ENCODE measurements at places on chromosomes 5 and 9.

DNA sequence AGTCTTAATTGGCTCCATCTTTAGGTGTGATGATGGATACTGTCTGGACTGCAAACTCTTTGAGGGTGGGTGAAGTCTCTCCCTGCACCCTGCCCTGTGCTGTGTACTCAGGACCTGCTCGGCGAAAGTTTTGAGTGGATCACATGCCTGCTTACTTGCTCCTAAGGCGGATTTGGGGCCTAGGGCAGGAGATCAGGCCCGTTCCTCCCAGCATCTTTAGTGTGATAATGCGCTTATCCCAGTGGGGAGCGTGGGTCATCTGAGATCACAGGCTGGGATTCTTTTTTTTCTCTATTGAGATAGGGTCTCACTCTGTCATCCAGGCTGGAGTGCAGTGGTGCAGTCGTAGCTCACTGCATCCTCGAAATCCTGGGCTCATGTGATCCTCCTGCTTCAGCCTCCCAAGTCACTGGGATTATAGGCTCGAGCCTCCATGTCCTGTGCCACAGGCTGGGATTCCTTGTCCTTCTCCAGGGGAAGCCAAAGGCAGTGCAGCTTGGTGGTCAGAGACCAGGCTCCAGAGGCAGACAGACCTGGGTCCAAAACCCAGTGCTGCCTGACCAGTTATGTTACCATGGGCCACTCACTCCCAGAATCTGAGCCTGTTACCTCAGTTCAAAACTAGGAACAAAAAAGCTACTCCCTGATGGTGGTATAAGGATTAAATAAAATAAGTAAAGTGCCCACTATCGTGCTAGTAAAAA, 59.7 kb downstream of the ZNF618 start:
- DNase-seq, result no peak

DNA sequence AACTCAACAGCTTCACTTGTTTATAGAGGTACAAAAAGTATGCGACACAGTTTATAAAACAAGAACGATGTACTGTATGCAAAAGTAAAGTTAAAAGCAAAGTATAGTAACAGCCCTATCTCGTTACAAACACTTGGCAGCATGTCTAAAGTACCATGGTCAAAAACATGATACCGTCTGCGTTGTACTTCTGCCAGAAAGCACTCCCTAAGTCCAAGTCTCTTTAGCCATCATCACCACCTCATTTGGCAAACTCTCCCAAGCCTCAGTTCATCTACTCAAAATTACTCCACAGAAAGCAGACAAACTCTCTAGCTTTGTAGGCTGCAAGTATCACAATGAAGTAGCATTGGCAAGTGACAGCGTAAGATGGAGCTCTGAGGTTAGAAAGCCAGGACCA, 73.4 kb downstream of the NFIB start:
- DNase-seq, result no peak

DNA sequence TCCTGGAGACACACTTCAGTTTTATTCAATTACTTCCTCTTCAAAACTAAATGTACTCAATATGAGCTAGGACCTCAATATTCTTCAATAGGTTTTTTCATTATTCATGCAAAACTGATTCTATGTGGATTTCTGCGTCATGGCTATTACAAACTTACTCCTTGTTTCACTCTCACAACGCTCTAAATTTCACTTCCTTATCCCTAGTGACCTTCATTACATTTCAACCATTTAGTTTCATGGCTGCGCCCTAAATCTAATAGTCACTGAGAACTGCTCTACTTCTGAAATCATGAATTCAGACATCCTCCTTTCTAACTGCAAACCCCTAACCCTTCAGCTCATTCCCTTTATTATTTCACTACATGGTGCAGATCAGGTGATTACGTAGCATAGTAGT, 93.9 kb downstream of the SLC25A46 start:
- no peak for DNase-seq

GRCh38 chr9:129253803-129254381, 75.8 kb upstream of the IER5L start:
- DNase-seq, result no peak

DNA sequence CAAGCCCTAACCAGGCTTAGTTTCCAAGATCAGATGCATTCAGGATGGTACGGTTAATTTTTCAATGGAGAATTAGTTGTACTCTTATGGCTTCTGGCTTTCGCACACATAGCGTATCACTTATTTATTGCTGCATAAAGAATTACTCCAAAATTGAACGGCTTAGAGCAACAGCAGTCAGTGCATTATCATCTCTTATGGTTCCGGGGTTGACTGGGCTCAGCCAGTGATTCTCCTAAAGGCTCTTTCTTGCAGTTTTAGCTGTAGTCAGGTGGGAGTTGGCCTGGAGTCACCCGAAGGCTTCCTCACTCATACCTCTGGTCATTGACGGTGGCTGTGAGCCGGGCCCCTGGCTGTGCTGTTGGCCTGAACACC, 595 bp upstream of the GRHPR start:
- no peak for DNase-seq

- DNase-seq, result no peak
Observed at GRCh38 chr5:56321236-56321881, 88.2 kb upstream of the ANKRD55 start.

DNA sequence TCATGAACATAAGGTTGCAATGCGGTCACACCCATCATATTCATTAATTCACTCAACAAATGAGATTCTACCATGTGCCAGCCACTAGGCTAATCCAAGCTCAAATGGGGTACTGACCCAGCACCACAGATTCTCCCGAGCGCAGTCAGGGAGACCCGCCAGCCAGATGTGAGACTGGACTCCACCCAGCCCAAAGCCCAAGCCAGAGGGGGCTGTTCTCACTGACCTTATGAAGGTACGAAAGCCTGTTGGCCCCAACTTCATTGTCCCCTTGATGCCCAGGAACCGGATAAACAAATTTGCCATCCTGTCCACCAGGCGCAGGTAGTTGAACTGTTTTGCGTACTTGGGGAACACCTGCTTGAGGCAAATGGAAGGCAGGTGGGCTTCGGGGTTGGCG, 218.8 kb downstream of the DAB2IP start:
- DNase-seq, result no peak

- DNase-seq, result no peak
Observed at GRCh38 chr9:34555002-34555348, 32.2 kb upstream of the ENHO start.

DNA sequence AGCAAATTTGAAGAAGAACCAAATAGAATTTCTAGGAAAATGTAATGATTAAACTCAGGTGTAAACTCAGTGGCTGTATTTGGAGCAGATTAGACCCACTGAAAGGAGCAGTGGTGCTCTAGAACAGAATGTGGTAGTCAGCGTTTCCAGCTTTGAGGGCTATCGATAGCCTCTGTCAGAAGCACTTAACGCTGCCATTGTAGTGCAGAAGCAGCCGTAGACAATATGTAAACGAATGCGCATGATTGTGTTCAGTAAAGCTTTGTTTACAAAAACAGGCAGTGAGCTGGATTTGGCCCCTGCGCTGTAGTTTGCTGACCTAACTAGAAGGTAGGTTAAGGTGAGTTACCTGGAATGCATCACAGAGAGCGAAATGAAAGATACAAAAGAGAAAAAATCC, 72.0 kb downstream of the FAM78A start:
- no peak for DNase-seq

DNA sequence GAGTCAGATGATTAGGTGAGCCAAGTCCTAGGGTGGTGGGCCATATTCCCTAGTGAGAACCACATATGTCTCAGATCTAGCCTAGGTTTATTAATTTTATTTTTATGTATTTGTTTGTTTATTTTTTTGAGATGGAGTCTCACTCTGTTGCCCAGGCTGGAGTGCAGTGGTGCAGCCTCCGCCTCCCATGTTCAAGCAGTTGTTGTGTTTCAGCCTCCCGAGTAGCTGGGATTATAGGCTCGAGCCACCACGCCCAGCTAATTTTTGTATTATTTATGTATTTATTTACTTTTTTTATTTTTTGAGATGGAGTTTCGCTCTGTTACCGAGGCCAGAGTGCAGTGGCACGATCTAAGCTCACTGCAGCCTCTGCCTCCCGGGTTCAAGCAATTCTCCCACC, 36.0 kb downstream of the NUP188 start:
- DNase-seq, result no peak

DNA sequence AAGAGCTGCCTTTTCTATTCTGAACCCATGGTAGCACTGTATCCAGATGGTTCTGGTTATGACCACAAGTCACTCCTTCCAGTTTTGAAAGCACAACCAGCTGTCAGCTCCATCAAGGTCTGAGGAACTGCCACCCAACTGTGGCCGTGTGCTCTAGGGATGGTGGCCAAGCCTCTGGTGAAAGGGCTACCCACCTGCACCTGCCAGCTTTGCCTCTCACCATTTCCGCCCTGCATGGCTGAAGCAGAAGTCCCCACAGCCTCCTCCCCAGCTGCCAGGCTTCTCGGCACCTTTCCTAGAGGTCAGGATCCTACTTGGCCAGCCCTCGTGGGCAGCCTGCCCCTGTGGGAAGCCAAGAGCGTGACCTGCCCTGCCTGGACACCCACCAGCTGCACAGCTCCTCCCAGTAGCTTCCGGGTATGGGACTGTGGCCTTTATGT, 16.8 kb downstream of the SEMA5A start:
- no peak for DNase-seq

GRCh38 chr5:160230686-160231527, 1.6 kb downstream of the FABP6 start:
- DNase-seq, result peak; percentile 53

DNA sequence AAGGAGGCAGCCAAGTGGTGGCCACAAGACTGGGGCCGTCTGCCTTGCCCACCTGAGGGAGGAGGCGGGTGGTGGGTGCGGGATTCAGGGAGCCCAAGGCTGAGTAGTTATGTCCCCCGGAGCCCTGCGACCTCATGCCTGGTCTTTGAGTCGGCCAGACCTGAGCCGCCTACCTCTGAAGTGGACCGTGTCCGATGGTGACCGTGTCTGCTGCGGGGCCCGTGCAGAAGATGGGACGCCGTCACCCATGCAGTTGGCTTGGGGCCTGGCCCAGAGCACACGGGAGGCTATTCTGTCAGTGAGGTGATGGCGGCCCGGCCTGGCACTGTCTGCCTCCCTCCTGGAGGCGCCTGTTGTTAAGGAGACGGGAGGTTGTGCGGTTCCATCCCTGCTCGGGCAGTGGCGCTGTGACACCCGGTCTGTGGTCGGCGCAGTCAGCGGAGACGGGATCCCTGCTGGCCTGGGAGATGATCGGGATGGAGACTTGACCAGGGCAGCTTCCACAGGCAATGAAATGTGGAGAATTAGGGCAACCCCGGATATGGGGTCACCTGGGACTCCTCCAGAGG, 62.5 kb upstream of the FCN2 start:
- DNase-seq, result no peak

- no peak for DNase-seq
Observed at GRCh38 chr5:71922584-71923106, 184.6 kb upstream of the MAP1B start.

DNA sequence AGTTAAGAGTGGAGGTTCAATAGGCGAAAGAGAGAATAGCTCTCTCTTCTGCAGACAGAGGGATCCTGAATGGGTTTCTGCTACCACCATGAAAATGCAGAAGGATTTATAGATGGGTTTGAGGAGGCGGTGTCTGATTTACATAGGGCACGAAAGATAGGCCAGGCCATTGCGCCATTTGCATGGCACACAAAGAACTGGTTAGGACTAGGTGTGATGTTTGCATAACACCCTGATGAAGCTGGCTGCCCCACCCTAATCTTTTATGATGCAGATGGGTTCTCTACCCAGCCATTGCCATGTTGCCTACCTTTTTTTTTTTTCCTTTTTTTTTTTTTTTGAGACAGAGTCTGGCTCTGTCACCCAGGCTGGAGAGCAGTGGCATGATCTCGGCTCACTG, 51.4 kb upstream of the PDZD2 start:
- no peak for DNase-seq

DNA sequence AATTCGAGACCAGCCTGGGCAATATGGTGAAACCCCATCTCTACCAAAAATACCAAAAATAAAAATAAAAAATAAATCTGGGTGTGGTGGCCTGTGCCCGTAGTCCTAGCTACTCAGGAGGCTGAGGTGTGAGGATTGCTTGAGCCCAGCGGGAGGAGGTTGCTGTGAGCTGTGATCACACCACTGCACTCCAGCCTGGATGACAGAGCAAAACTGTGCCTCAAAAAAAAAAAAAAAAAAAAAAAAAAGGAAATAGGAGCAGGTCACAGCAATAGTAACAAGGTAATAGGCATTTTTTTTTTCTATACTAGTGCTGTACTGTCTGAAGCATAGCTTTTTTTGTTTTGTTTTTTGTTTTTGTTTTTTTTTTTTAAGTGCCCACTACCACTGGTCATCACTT, 5.8 kb downstream of the LRRC70 start:
- DNase-seq, result no peak

GRCh38 chr9:69655065-69655464, 17.1 kb downstream of the APBA1 start:
- DNase-seq, result no peak

DNA sequence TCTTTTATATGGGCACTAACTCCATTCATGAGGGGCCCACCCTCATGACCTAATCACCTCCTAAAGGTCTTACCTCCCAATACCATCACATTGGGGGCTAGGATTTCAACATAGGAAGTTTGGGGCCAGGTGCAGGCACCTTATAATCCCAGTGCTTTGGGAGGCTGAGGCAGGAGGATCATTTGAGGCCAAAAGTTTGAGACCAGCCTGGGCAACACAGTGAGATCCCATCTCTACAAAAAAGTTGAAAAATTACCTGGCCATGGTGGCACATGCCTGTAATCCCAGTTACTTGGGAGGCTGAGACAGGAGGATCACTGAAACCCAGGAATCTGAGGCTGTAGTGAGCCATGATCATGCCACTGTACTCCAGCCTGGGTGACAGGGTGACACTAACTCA, 76.7 kb downstream of the MYO10 start:
- DNase-seq, result no peak

GRCh38 chr5:150263801-150264621, 25.6 kb downstream of the CAMK2A start:
- no peak for DNase-seq

DNA sequence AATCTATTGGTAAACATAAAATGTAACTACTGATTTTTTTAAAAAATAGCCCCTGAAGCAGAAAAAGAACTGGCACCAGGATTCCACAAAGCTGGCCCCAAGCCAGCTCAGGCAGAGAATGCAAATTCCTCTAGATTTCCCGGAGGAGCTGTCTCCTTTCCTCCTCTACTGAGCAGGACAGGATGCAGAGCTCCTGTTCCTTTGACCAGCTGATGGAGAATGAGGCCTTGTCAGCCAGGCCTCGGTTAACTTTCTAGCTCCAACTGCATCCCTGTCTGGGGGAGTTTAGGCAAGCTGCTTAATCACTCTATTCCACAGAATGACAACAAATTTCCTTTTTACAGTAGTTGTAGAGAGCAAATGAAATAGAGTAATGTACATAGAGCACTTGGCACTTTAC, 155.5 kb downstream of the GNAQ start:
- DNase-seq, result no peak

- no peak for DNase-seq
Observed at GRCh38 chr9:130766927-130767307, 68.1 kb upstream of the ABL1 start.

- no peak for DNase-seq
Observed at GRCh38 chr9:116550696-116551436, 136.2 kb upstream of the TRIM32 start.

GRCh38 chr5:139668064-139668880, 20.1 kb downstream of the CXXC5 start:
- peak; percentile 71 for DNase-seq
